ENCODE measurements at places on chromosomes 12 and 14.
A peak's percentile ranks its signal among the peaks of the same experiment; 100 is the strongest.

DNA sequence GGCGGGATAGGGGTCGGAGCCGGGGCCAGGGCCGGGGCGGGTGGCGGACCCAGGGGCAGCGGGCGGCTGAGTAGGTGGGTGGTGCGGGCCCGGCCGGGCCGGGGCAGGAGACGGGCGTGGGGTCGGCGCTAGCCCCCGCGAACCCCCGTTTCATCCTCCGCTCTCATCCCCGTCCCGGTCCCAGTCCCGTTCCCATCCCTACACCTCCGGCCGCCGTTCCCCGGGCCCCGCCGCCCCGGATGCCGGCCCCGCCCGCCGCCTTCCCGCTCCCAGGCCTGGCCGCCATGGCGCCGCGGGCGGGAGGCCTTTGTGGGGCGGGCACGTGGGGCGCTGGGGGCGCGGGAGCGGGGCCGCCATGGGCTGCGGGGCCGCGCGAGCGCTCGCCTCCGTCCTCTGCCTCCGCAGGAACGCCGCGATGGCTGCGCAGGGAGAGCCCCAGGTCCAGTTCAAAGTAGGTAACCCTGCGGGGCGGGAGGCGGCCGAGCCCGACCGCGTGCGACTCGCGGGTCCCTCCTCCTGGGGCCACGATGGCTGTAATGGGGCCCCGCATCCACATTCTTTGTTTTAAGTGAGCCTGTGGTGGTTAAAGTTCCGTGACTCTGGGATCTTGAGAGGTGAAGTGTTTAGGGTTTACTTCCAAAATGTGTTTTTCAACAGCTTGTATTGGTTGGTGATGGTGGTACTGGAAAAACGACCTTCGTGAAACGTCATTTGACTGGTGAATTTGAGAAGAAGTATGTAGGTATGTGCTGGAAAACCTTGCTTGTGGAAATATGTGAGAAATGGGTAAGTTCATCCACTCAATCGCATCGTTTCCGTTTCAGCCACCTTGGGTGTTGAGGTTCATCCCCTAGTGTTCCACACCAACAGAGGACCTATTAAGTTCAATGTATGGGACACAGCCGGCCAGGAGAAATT lies 572 bp downstream of the RAN start:
- peak; percentile 62 for DNase-seq

- no peak for DNase-seq
Measured at GRCh38 chr12:32273712-32274111, 125.6 kb upstream of the FGD4 start.

GRCh38 chr12:24488091-24488596 lies 460.8 kb downstream of the BCAT1 start:
- DNase-seq, result no peak

DNA sequence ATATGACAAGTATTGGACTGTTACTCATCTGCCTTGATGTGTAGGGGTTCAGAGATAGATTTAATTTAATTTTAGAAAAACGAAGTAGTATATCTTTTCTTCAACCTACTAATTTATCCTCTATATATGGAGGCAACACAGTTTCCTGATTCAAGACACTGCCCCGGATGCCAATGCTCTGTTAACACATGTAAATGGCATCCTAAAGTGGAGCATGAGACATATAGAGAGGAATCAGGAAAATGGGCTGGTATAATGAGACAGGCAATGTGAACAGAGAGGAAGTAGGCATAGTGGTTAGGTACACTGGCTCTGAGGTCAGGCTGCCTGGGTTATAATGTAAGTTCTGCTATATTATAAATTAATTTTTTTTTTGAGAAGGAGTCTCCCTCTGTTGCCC lies 85.6 kb downstream of the OTOGL start:
- no peak for DNase-seq

- DNase-seq, result no peak
Measured at GRCh38 chr14:94773061-94773648, 3.2 kb upstream of the GSC start.

GRCh38 chr14:53213761-53214160 lies 60.6 kb upstream of the DDHD1 start:
- DNase-seq, result no peak

GRCh38 chr12:33093534-33093933 lies 197.0 kb upstream of the PKP2 start:
- DNase-seq, result no peak

- DNase-seq, result no peak
Measured at GRCh38 chr14:39303115-39303514, 69.4 kb downstream of the MIA2 start.

GRCh38 chr14:96149131-96149530 lies 55.5 kb upstream of the BDKRB2 start:
- DNase-seq, result peak; percentile 14

DNA sequence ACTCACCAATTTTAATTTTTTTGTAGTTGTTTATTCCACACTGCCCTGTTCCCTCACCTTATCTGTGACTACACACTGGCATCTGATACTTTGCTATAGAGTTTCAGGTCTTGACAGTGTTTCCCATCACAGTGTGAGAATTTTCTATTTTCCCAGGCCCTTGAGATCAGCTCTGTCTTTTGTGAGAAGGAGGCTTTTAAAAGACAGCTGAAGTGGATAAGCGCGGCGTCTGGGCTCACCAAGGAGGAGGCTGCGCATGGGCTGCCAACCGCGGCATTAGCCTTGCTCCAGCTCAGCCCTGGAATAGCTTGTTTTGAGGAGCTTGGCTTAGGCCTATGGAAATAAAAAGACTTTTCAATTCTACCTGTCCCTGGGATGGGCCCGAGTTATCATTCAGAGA lies 181.3 kb downstream of the RMST start:
- DNase-seq, result no peak

DNA sequence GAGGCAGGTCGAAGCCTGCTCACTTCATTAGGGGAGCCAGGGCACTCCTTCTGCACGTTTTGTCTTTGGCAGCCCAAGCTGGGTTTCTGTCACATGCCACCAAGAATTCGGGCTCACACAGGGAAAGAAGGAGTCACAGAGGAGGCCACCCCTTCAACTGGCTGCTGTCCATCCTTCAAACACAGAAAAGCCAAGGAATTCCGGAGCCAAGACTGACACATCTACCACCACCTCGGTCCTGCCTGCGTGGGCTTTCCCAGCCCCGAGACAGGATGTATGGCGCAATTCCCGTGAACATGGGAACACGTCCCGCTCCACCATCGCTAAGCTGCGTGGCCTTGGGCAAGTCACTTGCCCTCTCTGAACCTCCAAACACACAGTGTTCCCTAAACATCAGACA lies 70.4 kb downstream of the NCOR2 start:
- no peak for DNase-seq

DNA sequence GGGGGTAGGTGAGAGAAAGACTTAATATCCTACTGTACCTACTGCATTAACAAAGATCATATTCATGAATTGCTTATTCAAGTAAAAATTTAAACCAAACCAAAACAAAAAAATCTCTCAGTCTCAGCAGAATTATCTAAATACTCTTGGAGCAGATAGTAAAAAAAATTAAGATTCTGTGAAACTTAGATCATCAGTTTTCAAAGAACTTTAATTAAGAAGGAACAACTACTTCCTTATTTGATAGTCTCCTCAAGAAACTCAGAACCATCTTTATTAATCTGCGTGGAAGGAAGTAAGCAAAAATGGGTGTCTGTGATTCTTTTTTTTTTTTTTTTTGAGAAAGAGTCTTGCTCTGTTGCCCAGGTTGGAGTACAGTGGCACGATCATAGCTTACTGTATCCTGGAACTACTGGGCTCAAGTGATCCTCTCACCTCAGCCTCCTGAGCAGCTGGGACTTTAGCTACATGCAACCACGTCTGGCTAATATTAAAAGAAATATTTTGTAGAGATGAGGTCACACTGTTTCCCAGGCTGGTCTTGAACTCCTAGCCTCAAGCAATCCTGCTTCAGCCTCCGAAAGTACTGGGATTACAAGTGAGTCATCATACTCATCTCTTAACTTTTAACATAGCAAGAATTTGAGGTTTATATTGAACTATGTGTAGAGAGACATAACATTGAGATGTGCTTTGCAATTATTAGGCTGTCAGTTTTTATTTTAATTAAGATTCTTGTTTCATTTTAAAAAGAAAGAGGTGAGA lies 37.4 kb downstream of the GAS2L3 start:
- no peak for DNase-seq

DNA sequence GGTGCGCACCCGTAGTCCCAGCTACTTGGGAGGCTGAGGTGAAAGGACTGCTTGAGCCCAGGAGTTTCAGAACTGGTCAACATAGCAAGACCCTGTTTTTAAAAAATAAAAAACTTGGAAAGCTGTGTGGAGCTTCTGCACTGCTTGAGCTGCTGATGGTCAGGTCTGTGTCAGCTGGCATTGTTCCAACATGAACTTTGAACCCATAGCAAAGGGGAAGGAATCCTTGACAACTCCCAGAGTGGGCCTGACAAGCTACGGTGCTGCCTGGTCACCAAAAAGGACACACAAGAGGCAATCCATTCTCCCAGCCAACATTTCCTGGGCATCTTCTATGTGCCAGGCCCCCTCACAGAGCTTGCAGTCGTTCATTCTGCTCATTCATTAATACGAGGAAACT lies 16.4 kb upstream of the LTBP2 start:
- DNase-seq, result no peak

DNA sequence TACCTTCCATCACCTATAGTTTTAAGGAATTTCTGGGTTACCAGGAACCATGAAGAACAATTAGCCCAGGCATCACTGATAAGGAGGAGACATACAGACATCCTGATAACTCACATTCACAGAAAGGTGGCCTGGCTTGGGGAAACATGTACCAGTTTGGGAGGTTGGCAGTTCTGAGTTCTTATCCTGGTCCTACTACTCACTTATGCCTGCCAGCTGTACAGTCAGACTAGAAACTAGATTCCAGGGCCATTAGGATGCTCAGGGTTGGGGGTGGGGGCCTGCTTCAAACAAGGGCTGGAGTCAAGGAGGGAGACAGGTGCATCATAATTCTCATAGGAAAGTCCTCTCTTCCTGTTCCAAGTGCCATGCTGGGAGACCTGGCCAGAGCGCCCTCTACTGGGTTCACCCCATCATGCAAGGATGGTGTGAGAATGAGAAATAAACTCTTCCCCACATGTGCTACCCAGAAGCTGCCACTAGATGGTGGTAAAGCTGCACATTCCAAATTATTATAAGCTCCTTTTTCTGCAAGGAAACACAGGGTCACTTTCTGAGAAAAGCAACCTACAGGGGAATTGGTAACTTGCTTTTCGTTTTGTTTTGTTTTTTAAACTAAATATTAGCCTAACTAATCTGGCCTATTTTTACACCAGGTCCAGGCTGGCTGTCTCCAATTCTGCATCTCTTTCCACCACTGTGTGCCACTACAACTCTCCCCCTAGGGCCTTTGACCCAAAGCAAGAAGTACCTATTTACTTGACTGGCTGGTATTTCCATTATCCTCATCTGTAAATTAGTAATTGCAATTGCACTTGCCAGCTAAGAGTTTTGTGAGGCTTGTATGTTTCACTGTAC lies 14.5 kb downstream of the OAS2 start:
- no peak for DNase-seq

- DNase-seq, result peak; percentile 95
Measured at GRCh38 chr14:75002392-75003249, at the start of gene EIF2B2. TSS of gene EIF2B2 (plus strand) at chr14:75002921. CDS start at chr14:75002991, 70 bp downstream.

GRCh38 chr14:93200553-93200952 lies 6.3 kb downstream of the GON7 start:
- no peak for DNase-seq

DNA sequence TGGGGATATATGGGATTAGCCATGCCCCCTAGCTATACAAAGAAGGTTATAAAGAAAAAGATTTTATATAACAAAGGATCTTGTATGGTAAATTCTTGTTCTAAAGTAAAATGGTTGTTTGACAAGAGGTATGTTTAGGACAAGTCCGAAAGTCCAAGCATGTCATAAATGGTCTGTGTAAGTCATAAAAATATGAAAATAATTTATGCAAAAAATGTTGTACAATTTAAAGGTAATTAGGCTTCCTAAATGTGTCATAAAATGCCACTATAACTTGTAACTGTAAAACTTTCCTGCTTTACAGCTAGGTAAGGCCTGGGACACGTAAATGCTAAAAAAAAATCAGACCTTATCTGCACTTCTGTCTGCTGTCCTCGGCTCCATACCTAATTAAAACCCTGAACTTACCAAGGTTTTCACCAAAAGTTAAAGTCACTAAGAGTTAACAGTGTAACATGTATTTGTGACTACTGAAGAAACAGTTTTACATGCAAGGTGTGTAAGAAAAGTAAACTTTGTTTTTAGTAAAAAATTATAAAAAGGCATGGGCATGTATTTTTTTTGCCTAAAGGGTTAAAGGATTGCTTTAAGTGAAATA lies 110.0 kb upstream of the RESF1 start:
- no peak for DNase-seq

DNA sequence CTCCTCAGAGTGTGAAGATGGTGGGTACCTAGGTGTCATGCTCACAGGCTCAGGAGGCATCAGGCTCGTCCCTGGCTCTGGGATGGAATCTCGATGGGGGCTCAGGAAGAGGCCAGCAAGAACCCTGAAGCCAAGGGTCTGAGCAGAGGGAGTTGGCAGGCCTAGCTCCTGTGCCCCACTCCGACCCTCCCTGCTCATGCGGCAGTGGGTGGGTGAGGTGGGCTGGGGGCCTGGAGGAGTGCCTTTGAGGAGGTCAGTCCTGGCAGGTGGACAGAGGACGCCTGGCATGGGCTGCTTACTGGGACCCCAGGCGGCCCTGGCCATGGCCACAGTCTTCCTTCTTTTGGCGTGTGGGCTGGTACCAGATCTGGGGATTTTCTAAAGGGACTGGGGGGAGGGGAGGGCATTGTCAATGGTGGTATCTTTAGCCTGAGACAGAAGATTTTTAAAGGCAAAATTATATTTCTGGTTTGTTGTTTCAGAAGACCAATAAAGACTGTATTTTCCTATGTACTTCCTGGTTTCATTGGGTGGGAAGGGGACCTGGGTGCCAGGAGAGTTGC lies 16.0 kb downstream of the LRTM2 start:
- no peak for DNase-seq

GRCh38 chr12:96495841-96496545 lies 6.6 kb downstream of the CFAP54 start:
- no peak for DNase-seq

- DNase-seq, result no peak
Measured at GRCh38 chr12:44193281-44193680, 357.4 kb downstream of the TMEM117 start.

GRCh38 chr12:58966939-58967338 lies 46.6 kb upstream of the LRIG3 start:
- DNase-seq, result no peak

- no peak for DNase-seq
Measured at GRCh38 chr14:75120541-75121291, 6.1 kb downstream of the NEK9 start.

DNA sequence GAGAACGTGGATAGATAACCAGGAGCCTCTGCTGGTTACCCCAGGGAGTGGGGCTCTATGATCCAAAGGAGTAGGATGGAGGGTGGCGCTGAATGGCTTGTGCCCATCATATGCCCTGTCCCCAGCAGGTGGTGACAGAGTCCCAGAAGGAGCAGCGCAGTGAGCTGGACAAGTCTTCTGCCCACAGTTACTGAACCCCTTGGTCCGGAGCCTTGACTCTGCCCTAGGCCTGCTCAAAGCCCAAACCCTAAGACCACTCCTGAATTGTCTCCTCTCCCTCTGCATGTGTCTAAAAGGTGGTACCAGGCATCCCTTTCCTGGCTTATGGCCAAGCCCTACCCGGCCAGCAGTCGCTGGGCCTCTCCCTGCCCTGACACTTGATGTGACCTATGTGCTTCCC lies 3.2 kb downstream of the PRPH start:
- DNase-seq, result no peak

GRCh38 chr12:118850244-118850825 lies 131.0 kb upstream of the SRRM4 start:
- no peak for DNase-seq

- DNase-seq, result no peak
Measured at GRCh38 chr14:106021832-106022231, 495.4 kb downstream of the TMEM121 start.

Measured in mesothelial cell of epicardium (in vitro differentiated cells).